Activated CD4-positive, alpha-beta T cell treated with anti-CD3 and anti-CD28 coated beads for 36 hours (primary cell): ENCODE measurements at places on chromosomes 1 and 21. TPM values are rescaled to one million over a fixed set of nuclear protein-coding genes. Genes with fewer than 3 reads are reported as not detected.

Gene ERRFI1
- total RNA-seq = 1.5 TPM

Gene TMEM35B
- 19.0 TPM for total RNA-seq

DNA sequence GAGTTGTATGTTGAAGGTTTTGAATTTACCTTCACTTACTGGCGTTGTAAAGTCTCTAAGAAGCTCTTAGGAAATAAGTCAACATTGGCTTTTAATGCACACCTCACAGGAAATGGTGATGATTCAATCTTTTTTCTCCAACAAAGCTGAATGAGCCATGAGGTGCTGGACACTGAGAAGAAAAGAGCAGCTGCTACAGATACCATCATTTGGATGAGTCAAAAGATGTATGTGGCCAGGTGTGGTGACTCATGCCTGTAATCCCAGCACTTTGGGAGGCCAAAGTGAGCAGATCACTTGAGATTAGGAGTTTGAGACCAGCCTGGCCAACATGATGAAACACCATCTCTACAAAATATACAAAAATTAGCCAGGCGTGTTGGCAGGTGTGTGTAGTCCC lies 3.3 kb upstream of the IL23R start:
- peak overlapping the region; percentile 59 for H3K4me3 ChIP-seq
- H3K36me3 ChIP-seq = peaks cover 6% of the 10 kb centered on the region
- H3K27me3 ChIP-seq = peaks cover 1% of the 10 kb centered on the region
- DNase-seq = peak; percentile 71
- peak overlapping the region; percentile 90 for H3K27ac ChIP-seq
- peaks cover 66% of the 10 kb centered on the region for H3K4me1 ChIP-seq

DNA sequence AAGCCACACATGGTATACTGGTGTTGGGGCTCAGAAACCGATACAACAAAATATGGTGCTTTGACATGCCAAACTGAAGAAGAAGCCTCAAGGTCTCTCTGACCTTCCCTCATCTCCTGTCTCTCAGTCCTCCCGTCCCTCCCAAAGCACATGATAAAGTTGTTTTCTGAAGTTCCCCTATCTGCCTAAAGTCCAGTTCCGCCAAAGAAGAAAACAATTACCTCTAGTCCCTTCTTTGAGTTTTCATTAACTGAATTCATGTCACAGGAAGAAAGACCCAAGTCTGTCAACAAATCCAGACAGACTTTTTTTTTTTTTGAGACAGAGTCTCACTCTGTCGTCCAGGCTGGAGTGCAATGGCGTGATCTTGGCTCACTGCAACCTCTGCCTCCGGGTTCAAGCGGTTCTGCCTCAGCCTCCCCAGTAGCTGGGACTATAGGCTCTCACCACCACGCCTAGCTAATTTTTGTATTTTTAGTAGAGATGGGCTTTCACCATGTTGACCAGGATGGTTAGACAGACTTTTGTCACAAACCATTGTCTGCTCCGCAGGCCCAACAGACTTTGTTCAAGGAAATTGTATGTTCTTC lies 32.2 kb upstream of the SLC2A1 start:
- no peak for DNase-seq
- H3K4me1 ChIP-seq = no peaks in the 10 kb centered on the region
- no peak overlapping the region for H3K4me3 ChIP-seq
- no peaks in the 10 kb centered on the region for H3K36me3 ChIP-seq

DNA sequence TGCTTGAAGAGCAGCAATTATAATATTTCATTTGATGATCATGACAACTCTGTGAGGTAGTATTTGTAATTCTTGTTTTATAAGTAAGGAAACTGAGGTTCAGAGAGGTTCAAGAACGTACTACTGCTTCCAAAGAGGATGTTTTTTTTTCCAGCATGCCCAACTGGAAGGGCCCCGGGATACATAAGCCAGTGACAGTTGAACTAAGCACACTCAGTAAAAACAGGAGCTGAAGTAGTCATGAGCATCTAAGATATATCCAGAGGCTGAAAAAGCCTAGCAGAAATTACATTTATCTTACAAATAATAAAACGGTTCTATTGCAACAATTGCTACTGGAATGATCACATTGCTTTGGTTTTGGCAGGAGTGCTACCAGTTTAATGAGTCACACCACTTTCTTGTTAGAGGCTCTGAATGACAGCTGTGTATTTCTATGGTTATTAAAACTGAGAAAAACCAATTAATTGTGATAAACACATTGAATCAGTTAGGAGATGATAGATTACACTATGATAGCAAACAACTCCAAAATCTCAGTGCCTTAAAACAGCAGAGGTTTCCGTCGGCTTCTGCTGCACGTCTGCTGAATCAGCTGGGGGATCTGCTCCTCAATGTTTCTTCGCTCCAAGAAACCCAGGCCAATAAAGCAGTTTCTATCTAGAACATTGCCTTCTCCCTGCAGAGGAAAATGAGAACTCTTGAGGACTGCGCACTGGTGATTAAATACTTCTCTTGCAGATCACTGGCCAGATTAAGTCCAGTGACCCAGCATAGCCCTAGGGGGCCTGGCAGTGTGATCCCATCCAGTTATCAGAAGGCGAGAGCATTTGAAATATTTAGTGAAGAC lies 522.7 kb downstream of the PLPP3 start:
- H3K4me1 ChIP-seq = no peaks in the 10 kb centered on the region
- H3K27me3 ChIP-seq = peaks cover 3% of the 10 kb centered on the region
- H3K27ac ChIP-seq = no peak overlapping the region
- no peaks in the 10 kb centered on the region for H3K36me3 ChIP-seq
- DNase-seq = no peak
- no peak overlapping the region for H3K4me3 ChIP-seq
